NCI-H2227 treated with DMSO at 0.1 percent for 48 hours (cell line): ENCODE measurements at places on chromosomes 7 and 10.
A peak's percentile ranks its signal among the peaks of the same experiment; 100 is the strongest.

DNA sequence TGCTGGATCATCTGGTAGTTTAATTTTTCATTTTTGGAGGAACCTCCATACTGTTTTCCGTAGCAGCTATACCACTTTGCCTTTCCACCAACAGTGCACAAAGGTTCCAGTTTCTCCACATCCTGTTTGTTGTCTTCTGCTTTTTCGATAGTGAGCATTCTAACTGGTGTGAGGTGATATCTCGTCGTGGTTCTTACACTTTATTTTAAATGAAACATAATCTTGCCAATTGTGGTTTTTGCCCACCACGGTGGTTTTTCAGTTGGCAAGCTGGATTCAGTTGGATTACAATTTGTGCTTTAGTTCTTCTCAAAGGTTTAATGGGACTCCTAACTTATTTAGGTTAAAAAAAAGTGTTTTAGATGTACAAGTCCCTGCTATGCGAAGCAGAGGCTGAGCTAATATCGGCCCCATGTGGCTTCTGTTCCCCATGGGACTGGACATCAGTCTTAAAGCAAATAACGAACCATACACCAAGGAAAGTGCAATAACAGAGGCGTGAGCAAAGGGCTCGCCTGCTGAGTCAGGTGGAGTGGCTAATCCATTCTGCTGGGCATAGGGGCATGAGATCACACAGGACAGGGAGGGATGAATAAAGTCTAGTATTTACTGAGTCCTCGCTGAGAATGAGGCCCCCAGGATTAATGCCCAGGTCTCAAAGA, 153.6 kb downstream of the AOAH start:
- no peak for DNase-seq

- no peak for DNase-seq
Observed at GRCh38 chr10:52984169-52984568, 211.6 kb upstream of the MBL2 start.

DNA sequence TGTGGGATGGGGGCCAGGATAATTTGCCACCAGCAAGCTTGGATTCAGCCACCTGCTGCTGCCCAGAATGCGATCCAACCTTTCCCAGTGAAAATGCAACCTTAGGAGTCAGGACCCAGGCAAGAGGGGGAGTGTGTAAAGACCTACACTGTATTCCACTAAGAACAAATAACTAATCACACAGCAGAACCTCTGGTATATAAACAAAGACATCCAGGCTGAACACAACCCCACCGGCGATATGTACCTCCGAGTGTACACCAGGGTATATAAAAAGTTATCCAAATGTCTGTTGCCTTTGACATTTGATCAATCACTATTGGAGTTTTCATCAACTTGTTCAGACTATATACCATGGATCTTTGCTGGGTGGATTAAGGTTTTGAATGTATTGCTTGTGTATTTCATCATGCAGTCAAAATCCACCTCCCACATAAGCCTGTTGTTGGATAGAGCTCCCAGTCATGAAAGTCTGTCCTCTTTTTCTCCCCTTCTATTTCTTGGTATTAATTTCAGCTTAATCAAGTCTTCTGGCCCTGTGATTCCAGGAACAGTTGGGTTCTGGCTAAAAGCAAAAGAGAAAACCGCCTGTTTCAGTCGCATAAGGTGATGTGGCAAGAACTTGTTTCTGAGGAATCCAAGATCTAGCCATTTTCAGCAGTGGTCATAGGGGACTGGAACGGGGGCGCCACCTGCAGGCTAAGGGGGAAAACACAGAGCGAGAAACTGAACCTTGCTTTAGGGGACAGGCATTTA, 290.7 kb downstream of the CCDC3 start:
- peak; percentile 59 for DNase-seq

DNA sequence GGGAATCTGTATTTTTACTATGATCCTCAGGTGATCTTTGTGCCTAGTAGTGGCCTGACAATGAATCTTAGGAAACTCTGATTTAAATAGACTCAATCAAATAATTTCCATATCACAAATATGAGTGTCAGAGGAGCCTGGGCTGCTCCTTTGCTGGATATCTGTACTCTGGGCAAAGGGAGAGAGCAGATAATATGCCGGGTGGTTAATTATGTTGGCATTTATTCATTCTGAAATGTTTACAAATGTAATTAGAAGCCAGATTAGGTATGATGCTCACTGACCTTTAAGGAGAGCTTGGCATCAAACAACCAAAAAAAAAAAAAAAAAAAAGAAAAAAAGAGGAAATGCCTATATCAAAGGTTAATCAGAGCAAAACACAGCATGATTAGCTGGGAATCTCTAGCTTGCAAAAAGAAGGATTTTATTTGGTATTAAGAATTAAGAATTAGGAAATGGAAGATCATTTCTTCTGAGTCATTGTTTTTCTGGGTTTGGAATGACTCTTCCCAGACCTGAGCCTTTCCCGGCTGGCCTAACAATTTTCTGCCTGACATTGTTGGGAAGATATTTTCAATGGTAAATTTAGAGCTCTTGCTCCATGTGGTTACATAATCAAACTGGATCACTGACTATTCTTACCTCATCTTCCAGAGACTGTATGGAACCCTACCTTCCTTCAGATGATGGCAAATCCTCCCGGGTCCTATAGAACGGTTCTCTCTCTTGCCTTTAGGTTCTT, 365.3 kb downstream of the REEP3 start:
- DNase-seq, result no peak

- DNase-seq, result no peak
Observed at GRCh38 chr7:50282813-50283605, 21.5 kb upstream of the IKZF1 start.

GRCh38 chr7:92297736-92298135, 52.0 kb downstream of the ANKIB1 start:
- DNase-seq, result no peak

DNA sequence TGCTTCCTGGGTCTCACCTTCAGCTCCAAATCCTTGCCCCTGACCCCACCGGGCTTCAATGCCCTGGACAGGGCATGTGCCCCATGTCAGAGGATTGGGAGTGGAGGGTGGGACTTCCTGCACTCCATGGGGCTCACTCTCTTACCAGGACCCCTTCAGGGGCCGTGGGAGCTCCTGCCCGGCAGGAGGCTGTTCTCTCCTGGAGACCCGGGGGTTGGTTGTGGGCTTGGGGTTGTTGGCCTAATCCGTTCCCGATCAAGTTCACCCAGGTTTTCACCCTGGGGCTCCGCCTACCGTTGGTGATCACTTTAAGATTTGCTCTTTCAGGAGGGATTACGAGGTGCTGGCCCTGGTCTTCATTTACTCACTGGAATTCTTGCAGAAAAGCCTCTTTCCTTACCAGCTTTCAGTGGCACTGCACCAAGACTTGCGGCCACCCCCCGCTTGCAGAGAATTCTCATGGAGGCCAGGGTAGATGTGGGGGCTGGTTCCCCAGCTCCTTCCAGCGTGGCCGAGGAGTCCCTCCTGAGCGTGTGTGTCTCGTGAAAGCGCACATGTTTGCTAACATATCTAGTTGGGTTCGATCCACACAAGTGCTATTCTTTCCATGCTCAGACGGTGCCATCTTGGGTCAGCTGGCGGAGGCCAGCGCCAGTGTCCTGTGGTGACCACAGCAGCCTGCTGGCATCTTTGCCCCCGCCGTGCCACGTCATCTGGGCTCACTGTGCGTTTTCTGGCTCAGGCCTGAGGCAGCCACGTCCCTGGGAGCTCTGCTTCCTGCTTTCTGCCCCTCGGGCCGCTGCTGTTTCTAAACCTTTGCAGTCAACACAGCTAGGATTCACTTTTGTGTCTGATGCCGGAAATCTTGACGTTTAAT, 15.6 kb downstream of the PWWP2B start:
- DNase-seq, result no peak

GRCh38 chr7:132575982-132576720, at the start of gene PLXNA4:
Gene PLXNA4 (minus strand): TSS chr7:132576470. CDS start chr7:132508693, 67,777 bp downstream.
- DNase-seq, result no peak

- no peak for DNase-seq
Observed at GRCh38 chr10:75722609-75723008, 291.2 kb downstream of the LRMDA start.

DNA sequence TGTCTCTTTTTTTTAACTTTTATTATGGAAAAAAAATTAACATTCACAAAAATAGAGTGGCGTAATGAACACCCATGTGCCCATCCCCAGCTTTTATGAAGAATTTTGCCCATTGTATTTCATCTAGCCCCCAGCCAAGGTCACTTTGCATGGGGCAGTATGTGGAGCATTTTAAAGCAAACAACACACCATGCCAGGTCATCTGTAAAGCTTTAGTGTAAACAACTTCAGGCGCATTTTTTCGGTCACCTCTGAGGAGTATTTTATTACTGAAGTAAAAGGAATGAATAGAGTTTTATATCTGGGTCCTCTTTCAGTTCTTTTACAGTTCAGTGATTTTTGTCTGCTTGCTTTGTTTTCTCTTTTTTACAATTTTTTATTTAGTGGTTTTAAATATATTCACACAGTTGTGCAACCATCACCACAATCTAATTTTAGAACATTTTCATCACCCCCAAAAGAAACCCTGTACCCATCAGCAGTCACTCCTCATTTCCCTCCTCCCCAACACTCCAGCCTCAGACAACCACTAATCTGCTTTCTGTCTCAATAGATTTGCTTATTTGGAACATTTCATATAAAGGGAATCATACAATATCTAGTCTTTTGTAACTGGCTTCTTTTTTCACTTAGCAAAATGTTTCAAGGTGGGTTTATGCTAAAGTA, 87.9 kb downstream of the SLC37A3 start:
- DNase-seq, result no peak

DNA sequence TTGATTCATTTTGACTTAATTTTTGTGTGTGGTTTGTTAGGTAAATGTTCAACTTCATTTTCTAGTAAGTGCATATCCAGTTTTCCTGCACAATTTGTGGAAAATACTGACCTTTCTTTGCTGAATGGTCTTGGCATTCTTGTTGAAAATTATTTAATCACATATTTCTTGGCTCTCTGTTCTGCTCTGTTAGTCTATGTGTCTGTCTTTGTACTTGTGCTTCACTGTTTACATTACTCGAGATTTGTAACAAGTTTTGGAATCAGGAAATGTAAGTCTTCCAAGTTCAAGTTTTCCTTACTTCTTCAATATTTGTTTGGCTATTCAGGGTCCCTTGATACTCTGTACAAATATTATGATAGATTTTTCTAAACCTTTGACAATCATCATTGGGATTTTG, 838.2 kb upstream of the POM121L12 start:
- no peak for DNase-seq
